ENCODE measurements at places on chromosomes 7 and 10.

DNA sequence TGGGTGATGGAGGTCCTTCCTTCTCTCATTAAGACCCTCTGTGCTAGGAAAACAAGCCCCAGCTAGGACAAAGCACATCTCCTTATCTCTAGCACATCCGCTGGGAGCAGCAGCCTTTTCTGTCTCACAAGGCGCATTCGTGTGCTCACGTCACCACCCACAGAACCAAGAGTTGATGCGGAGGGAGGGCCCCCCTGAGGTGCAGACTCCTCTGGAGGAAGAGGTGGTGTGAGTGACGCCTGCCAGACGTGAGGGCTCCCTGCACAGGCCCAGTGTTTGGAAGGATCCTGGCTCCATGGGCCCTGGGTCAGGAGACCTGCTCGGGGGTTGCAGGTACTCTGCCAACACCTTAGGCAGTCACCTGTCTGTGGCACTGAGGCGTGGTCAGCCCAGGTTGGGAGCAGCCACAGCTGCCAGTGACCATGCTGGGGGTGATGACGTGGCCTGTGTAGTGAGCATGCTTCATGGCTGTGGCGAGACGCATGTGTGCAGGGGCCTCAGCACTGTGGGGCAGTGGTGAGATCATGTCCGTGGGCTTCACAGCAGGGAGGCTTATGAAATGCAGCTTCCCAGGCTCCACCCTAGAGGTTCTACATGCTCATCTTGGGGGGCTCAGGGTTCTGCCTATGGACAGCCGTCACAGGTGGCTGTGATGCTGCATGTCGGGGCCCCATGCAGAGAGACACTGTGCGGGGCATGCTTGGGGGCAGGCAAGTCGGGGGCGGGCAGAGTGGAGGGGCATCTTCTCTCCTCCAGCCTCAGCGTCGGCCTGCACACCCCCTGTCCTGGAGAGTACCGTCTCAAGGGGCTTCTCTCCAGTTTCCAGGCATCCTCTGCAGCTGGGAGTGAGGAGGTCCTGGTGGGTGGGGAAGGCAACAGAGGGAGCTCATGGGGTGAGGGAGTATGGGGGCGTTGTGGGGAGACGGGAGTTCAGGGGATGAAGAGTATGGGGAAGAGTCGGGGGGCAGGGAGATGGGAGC lies 56.2 kb upstream of the DPYSL4 start:
- DNase-seq: no peak

DNA sequence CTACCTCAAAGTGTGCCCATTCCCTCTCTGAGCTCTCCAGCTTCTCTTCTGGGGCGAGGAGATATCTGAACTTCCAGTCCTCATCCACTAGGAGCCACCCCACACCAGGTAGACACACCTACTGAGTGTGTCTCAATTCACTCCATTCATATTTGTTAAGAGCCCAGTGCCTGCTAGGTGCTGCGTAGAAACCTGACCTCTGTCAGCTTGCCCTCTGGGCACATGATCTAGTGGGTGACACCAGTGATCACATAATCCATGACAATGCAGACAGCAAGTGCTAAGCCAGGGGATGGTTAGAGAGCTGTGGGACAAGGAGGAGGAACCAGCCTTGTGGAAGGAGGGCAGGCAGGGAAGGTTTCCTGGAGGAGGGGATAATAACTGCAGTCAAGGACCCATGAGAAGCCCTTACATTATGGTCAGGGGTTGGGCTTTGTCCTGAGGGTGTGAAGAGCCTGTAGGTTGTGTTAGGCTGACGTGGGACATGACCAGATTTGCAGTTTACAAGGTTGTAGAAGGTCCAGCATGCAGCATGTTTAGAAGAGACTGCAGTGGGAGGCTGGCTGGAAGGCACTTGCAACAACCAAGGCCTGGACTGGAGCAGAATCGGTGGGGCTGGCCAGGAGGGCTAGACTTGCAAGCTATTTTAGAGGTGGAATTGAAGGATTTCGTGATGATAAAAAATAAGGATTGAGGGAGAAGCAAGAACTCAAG lies 81.8 kb downstream of the COL13A1 start:
- DNase-seq: no peak

DNA sequence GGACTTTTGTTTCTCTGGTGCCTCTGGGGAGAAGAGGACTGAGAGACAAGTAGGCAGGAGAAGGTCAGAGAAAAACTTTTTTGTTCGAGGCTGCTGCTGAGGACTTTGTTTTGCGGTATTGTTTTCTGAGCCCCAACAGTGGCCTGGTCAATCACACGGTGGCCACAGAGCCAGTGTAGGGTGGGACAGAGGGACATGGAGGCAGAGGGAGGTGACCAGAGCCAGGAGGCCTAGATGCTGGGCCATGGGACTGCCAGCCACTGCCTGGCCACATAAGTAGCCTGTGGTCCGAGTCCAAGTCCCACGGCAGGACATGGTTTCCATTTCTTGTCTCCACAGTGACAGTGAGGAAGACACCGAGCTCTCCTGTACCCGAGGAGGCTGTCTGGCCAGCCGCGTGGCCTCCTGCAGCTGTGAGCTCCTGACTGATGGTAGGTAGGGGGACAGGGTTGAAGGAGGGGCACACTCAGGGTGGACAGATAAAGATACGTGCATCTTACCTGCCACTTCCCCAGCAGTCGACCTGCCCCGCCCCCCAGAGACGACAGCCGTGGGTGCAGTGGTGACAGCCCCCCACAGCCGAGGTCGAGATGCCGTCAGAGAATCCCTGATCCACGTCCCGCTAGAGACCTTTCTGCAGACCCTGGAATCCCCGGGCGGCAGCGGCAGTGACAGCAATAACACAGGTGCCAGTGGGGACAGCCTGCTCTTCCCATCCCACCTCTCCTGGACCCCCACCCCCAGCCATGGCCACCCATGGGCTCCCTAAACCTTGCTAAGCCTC lies 27.5 kb downstream of the SH2B2 start:
- DNase-seq: no peak

- no peak for DNase-seq
These were observed 7.3 kb downstream of the AASS start for GRCh38 chr7:122136639-122137245.

GRCh38 chr7:151240536-151240935 lies 8.0 kb downstream of the SMARCD3 start:
- DNase-seq: no peak

DNA sequence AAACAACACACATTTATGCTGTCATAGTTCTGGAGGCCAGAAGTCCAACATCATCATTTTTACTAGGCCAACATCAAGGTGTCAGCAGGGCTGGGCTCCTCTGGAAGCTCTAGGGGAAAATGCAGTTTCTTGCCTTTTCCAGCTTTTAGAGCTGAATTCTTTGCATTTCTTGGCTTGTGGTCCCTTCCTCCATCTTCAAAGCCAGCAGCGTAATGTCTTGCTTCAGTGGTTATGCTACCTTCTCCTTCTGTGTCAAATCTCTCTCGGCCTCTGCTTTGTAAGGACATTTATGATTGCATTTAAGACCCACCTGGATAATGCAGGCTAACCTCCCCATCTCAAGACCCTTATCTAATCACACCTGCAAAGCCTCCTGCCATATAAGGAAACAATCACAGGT lies 66.5 kb upstream of the ANKRD1 start:
- DNase-seq: no peak

- no peak for DNase-seq
These were observed 102.9 kb upstream of the PHYHIPL start for GRCh38 chr10:59073456-59074053.

GRCh38 chr10:122122493-122122892 lies 133.5 kb downstream of the TACC2 start:
- no peak for DNase-seq

DNA sequence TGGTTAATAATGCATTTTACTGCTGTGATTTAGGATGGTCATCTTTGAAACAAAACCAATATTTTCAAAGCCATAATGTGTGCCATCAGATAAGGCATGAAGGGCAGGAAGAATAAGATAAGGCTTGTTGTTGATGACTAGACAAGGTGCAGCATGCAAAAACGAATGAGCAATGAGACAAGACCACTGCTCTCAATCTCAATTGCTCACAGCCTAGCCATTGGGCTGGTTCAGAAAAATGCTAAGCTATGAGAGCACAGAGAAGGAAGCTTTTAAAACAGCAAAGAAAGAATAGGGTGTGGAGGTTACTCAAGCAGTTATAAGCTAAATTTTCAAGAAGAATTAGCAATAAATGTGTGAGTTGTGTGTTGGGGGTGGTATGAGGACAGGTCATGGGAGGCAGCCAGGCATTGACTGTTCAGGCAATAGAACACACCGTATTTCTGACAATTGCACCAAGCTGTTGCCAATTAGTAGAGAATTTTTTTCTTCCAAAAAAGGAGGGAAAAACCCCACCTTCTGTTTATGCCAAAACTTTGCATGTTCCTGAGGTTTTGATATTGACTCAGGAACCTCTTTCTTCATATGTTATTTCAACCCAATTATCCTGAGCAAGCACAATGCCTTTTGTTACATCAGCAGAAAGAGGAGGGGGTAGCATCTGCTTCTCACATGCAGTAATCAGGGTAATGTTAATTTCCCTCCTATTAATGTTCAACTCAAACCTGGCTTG lies 276.5 kb downstream of the HDAC9 start:
- DNase-seq: no peak

DNA sequence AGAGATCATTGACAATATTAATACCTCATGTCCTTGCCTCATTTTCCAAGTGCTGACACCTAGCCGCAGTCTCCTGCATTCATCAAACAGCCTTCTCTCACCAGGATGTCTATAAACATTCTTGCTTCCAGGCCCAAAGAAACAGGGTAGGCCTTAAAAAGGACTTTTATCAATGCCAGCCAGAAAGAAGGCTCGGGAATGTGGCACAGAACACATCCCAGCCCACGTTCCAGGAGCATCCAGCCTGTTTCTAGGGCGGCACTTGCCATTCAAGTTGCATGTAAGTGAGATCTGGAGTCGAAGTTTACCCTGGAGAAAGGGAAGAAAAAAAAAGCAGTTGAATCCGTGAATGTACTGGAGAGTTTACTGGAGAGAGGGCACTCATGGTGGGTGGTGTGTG lies 1083.1 kb downstream of the KCNMA1 start:
- DNase-seq: no peak

DNA sequence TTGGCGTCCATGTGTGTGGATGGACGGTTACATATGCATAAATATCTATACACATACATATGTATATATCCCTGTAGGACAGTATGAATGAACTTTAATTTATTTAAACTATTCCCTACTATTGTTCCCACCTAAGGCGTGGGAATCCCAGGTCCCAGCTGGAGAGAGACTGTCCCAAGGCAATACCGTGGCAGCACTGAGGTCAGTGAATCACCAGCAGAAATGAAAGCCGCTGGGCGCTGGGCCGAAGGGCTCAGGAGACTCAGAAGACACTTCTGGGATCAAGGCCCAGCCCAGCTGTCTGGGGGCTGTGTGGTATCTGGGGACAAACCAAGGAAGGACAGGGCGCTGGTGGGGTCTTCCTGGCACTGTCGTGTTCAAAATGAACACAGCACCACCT lies 49.6 kb upstream of the MYL10 start:
- DNase-seq: no peak

GRCh38 chr7:130701650-130702049 lies 15.3 kb upstream of the TSGA13 start:
- no peak for DNase-seq

GRCh38 chr10:14205233-14205632 lies 125.5 kb downstream of the FRMD4A start:
- no peak for DNase-seq

- no peak for DNase-seq
These were observed 597.6 kb downstream of the NXPH1 start for GRCh38 chr7:9030976-9031375.

DNA sequence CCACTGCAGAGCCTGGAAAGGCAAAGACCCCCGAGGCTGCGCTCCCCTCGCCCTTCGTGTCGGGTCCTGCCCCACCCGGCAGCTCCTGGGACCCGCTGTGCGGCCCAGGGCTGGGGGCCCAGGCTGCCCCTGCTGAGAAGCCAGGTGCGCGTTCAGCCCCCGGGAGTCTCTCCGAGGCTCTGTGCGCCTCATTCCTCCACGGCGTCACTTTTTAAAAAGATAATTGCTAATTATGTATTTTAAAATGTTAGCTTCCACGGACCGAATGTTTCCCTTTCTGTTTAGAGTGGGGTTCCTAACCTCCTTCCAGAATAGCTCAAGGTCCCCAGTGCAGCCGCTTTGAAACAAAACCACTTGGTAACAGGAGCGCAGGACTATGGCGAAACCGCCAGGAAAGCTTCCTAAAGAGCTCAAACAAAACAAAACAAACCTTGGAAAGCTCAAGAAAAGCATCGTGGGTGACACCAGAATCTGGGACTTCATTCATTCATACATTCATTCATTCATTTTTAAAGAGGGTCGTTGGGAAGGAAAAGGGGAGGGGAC lies 45.6 kb downstream of the PDIA4 start:
- no peak for DNase-seq

GRCh38 chr10:103802081-103802480 lies 53.3 kb downstream of the SH3PXD2A start:
- no peak for DNase-seq

- no peak for DNase-seq
These were observed 7.6 kb upstream of the TMEM248 start for GRCh38 chr7:66913118-66914037.

DNA sequence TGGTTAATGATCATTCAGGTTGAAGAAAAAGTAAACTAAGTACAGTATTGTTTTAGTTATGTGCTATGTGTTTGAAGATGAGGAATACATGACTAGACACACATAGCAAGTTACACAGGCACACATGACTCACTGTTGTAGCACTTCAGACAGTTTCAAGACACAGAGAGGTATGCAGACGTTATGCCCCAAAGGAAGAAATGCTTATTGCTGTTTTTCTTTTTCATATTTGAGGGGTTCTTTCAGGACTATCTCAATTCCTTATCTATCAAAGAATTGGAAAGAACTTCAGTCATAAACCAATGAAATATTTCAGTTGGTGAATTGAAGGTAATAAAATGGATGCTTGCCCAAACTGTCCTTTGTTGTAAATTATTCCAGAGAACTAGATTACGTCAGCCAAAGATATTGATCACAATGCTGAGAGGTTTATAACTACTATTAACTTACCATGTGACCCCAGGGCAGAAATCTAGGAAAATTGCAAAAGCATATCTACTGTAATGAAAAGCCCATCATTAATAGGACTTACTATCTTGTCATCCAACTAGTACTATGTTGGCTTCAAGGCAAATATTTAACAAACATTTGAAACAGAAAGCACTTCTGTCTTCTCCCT lies 61.2 kb upstream of the CAPZA2 start:
- DNase-seq: no peak

GRCh38 chr10:11515596-11516430 lies 95.6 kb downstream of the USP6NL start:
- no peak for DNase-seq

GRCh38 chr7:93148144-93148543 lies at the start of gene SAMD9L:
Gene SAMD9L (minus strand): TSS chr7:93148385. CDS start chr7:93135971, 12,414 bp downstream.
- DNase-seq: no peak

GRCh38 chr7:151436446-151437158 lies 3.3 kb downstream of the CRYGN start:
- no peak for DNase-seq

DNA sequence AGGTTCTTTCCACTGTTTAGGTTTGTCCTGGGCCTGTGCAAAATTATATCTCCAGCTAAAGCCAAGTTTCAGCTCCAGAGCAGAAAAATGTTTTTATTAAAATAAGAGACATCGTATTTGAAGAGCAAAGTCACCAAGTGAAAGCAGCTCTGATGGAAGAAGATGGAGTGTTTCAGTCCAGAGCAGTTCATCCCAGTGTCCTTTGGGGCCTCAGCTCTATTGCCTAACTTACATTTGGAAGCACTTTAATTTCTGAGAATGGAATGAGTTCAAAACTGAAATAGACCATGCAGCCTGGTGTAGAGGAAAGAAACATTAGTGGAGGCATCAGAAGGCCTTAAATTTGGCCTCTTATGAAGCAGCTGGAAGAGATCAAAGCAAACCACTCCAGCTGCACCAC lies 545.2 kb downstream of the SORCS1 start:
- no peak for DNase-seq

GRCh38 chr7:13945670-13946069 lies 43.8 kb downstream of the ETV1 start:
- no peak for DNase-seq
